NT2/D1 (cell line): ENCODE measurements at places on chromosomes 16 and 17.
A peak's percentile ranks its signal among the peaks of the same experiment; 100 is the strongest.

- no peak for DNase-seq
Observed at GRCh38 chr16:27311448-27311830, 2.3 kb upstream of the IL4R start.

DNA sequence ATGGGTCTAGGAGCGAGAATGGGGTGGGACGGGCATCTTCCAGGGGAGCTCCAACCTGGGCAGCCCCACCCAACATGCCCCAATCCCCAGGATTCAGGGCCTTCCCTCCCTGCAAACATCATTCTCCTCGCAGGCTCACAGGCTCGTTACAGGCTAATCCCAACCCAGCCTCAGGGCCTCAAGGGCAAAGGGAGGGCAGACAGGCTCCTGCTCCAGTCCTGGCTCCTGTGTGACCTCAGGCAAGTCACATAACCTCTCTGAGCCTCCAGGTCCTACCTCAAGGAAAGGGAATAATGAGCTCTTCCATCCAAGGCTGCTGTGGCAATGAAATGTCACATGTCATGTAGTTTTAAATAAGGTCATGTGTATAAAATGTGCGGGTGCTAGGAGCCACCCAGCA is 186.5 kb upstream of the TNRC6C start:
- DNase-seq: no peak

GRCh38 chr16:4360538-4361021 is 9.5 kb upstream of the PAM16 start:
- no peak for DNase-seq

DNA sequence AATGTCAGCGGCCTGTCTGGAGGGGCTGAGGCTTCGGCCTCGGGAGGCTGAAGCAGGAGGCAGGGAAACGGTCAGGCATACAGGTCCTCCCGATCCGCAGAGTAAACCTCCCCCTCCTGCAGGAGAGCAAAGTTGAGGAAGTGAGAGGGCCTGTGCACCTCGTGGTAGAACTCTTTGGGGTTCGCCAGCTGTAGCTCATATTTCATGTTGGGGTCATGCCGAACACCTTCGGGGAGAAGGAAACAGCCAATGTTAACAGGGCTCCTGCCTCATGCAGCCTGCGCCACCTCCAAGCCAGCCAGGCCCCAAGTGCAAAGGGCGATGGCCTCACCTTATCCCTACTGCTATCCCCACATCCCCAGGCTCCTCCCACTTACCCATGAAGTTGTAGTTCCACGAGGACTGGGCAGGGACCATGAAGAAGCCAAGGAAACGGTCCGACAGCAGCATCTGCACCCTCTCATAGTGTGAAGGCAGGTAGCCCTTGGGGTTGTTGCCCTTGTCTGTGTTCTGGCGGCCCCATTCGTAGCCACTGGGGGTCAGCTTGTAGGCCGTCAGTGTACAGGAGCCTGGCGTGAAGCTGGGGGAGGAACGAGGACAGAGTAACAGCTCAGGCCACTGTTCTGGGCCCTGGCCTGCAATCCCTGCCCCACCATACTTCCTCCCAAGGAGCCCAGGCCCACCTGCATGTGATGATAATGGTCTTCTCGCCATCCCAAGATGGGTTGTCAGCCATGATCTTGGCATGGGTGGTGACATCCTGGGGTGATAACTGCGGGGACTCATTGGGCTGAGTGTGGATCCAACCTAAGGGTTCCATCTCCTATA is 1.3 kb upstream of the RILP start:
- no peak for DNase-seq

DNA sequence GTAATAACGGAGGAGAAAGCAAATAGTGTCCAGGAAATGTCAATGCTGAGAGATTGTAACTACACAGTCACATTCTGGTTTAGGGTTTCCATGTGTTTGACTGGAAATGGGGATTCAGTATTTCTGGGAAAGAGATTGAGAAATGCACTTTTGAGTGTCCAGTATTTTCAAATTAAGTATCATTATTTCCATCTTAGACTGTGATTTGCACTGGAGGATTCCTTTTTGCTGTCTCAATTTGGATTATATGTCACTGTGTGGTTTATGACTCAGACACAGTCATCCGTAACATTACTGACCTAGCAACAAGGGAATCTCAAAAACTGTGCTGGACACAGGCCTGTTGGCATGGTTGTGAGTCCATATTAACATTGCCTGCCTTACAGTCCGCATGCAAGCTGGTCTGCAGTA is 681.4 kb downstream of the CDH11 start:
- DNase-seq: no peak

DNA sequence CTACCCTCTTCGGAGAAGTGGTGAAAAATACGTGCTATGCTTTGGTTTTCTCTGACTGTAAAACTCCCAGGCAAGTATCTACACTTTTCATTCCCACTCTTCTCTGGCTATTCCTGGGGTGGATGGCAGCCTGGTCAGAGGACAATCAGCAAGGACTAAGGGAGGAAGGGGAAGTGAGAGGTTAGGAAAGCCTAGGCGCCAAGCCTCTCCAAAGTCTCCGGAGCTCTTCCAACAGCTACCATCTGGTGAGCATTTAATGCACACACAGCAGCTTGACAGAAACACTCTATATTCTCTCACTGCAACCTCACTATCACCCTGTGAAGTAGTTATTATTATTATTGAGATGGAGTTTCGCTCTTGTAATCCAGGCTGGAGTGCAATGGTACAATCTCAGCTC is 65.1 kb downstream of the WSCD1 start:
- no peak for DNase-seq

DNA sequence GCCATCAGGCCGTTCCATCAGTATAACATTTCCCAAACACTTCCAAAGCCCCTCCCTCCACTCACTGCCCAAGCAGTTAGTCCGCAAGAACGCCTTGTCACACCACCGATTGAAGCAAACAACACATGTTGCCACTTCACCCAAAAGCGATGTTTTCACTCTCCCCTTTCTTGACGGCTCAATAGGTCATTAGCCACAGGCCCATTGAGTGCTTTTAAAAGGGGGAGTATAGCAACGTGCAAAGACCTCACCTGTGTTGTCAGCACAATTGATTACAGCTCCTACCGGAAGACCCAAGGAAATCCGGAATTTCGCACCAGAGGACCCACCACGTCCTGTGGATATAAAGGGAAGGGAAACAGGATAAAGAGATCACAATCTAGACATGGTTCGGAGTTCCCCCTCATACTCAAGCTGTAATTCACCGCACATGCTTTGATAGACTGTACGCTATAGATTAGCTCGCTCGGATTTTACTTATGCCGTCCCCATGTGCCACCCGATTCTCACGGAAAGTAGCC is 690 bp downstream of the RPL23 start:
- DNase-seq: no peak

DNA sequence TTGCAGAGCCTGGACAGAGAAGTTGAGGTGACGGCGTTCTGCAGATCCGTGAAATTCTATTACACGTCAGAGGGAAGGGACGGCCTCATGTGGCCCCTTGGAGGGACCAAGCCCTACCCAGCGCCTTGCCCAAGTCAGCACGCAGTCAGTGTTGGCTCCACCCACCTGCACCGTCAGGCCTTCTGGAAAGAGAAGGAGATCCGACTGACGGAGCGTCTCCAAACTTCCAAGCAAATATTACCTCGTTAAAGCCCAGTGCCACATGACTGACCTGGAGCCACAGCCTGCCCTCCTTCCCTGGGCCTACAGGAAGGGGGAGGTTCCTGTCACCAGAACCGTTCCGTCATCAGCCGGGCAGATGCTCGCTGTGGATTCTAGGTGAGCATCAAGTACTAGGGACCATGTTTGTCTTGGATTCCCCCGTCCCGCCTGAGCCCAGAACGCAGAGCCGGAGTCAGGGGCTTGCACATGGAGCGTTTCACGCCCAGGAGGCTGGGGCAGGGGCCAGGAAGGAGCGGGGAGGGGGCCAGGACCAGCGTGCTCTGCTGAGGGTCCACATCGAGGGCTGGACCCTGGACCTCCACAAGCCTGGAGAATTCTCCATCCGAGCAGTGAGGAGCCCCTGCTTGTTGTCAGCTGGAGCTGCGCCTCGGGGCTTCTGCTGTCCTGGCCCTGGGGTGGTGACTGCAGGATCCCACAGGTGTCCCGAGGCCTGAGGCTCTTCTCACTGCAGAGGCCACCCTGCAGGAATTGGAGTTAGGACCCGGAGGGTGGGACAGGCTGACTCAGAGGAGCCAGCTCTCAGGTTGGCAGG is 22.6 kb upstream of the METRNL start:
- no peak for DNase-seq

GRCh38 chr17:56178203-56178602 is 24.9 kb downstream of the ANKFN1 start:
- DNase-seq: no peak

- DNase-seq: no peak
Observed at GRCh38 chr16:50692999-50693781, at the start of gene NOD2. Gene NOD2 (plus strand): TSS chr16:50693606. CDS start chr16:50699496, 5,890 bp downstream.

GRCh38 chr17:72030067-72030899 is 90.5 kb upstream of the SOX9 start:
- DNase-seq: peak; percentile 74

DNA sequence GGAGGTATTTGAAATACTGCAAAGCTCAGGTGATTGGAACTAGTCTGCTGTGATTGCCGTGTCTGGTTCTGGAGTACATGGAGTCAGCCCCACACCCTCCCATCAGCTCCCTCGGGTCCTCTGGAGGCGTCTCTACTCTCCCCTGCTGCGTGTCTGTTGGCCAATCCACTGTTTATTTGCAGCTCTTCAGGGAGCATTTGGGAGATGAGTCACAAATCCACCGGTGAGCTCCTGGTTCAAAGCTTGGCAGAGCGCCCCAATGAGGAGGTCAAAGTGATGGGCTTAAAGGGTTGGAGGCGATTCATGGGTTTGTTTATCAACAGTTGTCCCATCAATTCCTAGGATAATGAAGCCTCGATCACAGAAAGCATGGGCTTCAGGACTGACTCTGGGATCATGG is 14.6 kb downstream of the CALB2 start:
- no peak for DNase-seq

- no peak for DNase-seq
Observed at GRCh38 chr17:79547586-79547985, 63.3 kb downstream of the RBFOX3 start.

DNA sequence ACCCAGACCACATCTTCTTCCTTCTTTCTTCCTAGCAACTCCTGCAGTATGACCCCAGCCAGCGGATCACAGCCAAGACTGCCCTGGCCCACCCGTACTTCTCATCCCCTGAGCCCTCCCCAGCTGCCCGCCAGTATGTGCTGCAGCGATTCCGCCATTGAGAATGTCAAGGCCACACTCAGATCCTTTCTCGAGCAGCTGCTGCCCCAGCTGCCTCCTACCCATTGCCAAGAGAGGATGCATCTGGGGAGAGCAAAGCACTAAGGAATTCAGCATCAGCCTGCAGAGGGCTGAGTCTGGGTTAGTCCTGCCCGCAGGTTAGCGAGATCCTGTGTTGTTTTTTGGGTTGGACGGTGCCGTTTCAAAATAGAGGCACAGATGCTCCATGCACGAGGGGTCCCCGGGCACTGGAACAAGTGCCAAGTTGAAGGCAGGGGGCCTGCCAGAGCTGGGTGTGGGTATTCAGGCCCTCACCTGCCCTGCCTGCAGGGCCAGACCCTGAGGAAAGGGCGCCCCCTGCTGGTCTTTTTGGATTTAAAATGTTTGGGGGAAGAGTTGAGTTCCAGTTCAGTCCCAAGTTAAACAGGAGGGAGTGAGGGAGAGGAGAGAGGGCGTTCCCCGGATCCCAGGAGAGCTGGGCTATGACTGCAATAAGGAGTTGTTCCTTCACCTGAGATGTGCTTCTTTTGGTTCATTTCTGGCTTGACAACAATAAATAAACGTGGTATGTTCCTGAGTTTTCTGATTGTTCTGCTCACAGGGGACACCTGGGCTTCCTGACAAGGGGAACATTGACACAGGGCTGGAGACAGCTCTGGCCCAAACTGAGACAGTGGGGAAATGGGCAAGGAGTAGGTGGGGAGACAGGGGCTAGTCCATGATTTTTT is 4.9 kb downstream of the CDK3 start:
- peak; percentile 42 for DNase-seq

DNA sequence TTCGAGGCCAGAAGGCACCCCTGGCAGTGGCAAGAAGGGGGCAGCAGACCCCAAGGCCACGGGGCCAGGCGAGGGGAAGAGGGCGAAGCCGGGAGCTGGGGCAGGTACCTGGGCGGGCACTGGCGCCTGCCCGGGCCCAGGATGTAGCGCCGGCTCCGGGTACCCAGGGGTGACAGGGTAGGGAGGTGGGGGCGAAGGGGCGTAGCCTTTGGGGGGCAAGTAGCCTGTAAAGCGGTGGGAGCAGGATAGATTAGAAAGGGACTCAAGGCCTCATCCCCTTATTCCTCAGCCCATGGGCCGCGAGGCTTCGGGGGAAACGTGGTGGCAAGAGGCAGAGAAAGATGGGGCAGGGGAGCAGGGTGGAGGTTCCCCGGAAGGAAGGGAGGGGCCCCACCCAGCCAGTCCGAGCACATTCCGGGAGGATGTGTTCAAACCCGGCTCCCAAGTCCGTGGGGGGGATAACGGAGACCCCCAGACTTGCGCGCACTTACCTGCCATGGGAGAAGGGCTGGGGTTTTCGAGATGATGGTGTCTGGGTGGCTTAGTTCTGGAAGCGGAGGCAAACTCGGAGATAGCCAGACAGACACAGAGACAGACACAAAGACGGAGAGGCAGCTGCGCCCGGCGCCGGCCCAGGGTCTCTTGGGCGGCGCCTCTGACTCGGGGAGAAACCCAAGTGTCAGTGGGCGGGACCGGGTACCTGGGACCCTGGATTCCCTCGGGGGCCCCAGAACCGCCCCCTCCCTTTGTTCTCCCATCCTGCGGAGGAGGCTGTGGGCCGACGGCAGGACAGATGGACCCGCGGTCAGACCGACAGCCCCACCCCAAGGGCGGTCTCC is 493 bp downstream of the PLSCR3 start:
- DNase-seq: no peak

DNA sequence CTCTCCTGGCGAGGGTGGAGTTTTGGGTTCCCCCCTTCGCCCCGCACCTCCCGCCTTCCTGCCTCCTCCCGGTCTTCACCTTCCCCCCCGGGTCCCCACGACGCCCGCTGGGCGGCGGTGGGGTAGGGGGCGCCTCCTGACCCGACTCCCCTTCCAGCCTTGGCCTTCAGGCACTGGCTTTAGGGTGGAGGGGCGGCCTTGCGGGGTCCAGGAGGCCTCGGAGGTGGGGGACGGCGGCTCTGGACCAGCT is 2.4 kb downstream of the SLC16A3 start:
- no peak for DNase-seq

- DNase-seq: no peak
Observed at GRCh38 chr16:57681950-57682728, 12.5 kb upstream of the DRC7 start.
